Chondrocyte (in vitro differentiated cells): ENCODE measurements at places on chromosomes 2 and 18. TPM values are rescaled to one million over a fixed set of nuclear protein-coding genes. Genes with fewer than 3 reads are reported as not detected.

DNA sequence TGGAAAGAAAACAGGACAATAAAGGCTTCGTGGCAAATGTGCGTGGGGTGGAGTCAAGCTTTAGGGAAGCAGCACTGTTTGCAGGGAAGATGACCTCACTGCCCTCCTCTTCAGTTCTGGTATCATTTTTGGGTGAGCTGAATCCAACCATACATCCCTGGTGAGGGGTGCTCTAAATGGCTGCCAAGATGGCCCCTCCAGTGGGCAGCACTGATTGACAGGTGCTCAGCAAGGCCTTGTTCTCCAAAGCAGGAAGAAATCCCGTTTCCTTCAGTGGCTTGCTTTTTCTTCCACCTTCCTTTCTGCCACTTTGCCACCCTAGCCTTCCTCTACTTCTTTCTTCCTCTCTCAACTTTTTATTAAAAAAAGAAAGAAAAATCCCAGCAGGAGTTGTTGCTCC, 132.8 kb upstream of the SP5 start:
- no peak for DNase-seq
- H3K4me3 ChIP-seq, result no peak overlapping the region
- H3K36me3 ChIP-seq, result no peaks in the 10 kb centered on the region
- H3K4me1 ChIP-seq, result no peaks in the 10 kb centered on the region
- peaks cover 3% of the 10 kb centered on the region for H3K27me3 ChIP-seq

PGAP1 gene
- total RNA-seq, result 10.5 to 22.5 TPM (median 12.3 TPM) in 3 replicates

GRCh38 chr18:63447066-63447465, 24.8 kb upstream of the VPS4B start:
- H3K36me3 ChIP-seq, result no peaks in the 10 kb centered on the region
- no peak overlapping the region for H3K4me3 ChIP-seq
- H3K4me1 ChIP-seq, result peaks cover 15% of the 10 kb centered on the region

DNA sequence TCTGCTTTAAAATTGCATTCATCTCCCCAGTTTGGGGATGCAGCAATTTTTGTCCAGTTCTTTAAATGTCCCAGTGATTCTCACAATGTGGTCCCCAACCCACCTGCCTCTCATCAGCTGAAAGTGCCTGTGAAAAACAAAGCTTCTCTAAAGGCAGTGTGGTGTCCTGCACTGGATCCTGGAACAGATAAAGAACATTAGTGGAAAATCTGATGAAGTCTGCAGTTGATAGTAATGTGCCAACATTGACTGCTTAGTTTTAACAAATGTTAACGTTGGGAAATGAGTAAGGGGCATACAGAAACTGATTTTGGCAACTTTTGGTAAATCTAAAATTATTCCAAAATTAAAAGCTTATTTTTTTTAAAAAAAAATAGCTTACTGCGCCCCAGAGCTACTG, 9.3 kb downstream of the FZD5 start:
- no peak overlapping the region for H3K4me3 ChIP-seq
- peaks cover 10% of the 10 kb centered on the region for H3K27me3 ChIP-seq
- H3K4me1 ChIP-seq, result no peaks in the 10 kb centered on the region
- peaks cover 2% of the 10 kb centered on the region for H3K36me3 ChIP-seq

DNA sequence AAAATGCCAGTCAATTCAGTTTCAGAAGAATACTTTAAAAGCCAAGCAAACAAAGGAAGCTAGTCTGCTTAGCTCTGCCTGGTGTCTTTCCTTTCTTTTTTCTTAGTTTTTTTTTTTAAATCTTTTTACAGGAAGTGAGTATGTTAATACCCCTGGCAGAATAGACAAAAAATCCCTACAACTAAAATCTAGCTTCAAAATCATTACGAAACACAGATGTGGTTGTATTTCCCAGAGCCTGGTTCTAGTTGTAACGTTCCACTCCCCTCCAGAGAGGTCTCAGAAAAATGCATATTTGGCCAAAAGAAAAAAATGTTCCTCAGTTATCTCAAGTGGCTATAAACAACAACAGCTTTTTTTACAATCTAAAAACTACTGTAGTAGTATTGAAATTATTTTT, 202.1 kb upstream of the RND3 start:
- DNase-seq, result no peak
- no peak overlapping the region for H3K27ac ChIP-seq
- H3K4me3 ChIP-seq, result no peak overlapping the region
- H3K36me3 ChIP-seq, result no peaks in the 10 kb centered on the region
- no peaks in the 10 kb centered on the region for H3K27me3 ChIP-seq

GRCh38 chr2:10984418-10985135, 72.8 kb downstream of the KCNF1 start:
- H3K36me3 ChIP-seq, result no peaks in the 10 kb centered on the region
- H3K27ac ChIP-seq, result no peak overlapping the region
- no peak overlapping the region for H3K4me3 ChIP-seq
- H3K27me3 ChIP-seq, result peaks cover 4% of the 10 kb centered on the region

DNA sequence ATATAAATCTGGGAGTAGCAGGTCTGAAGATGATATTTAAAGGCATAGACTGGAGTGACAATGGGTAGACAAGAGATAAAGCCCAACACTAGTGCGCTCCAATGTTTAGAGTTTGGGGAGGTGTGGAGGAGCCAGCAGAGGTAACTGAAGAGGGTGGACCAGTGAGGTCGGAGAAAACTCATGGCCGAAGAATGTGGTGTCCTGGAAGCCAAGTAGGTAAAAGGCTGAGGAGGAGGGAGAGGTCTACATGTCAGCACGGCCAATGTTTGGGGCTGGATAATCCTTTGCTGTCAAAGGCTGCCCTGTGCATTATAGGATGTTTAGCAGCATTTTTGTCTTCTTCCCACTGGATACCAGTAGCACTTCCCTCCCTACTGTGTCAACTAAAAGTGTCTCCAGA, 78.8 kb upstream of the KCNE4 start:
- no peaks in the 10 kb centered on the region for H3K36me3 ChIP-seq
- H3K4me3 ChIP-seq, result no peak overlapping the region
- H3K4me1 ChIP-seq, result peaks cover 12% of the 10 kb centered on the region
- no peak overlapping the region for H3K27ac ChIP-seq
- no peaks in the 10 kb centered on the region for H3K27me3 ChIP-seq

CYP1B1 gene
- total RNA-seq, result 60.6 to 135 TPM (median 133 TPM) in 3 replicates

DNA sequence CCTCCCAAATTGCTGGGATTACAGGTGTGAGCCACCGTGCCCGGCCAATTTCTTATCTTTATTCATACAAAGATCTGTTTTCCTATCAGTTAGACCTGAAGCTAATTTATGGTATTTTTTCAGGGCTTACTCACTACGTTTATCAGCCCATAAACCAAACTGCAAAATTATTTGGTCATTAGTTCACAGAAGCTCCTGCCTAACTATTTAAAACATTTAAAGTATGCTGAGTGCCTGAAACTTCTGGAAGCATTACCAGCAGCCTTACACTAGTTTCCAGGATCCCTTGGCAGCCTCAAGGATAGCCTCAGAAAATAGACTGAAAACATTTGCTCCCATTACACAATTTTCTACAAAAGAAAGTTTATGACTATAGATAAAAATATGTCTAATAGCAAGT, 68.8 kb downstream of the GALNT13 start:
- no peak overlapping the region for H3K4me3 ChIP-seq
- H3K4me1 ChIP-seq, result no peaks in the 10 kb centered on the region
- H3K27ac ChIP-seq, result no peak overlapping the region
- H3K27me3 ChIP-seq, result peaks cover 2% of the 10 kb centered on the region

PARD3B gene
- total RNA-seq, result 24.3 to 39.6 TPM (median 24.9 TPM) in 3 replicates

SLC30A3 gene
- 0.17 to 0.31 TPM in 2 of 3 replicates, not detected in the other for total RNA-seq

GRCh38 chr2:155033652-155034051, 335.2 kb downstream of the KCNJ3 start:
- H3K27ac ChIP-seq, result no peak overlapping the region
- no peak for DNase-seq
- H3K36me3 ChIP-seq, result no peaks in the 10 kb centered on the region
- H3K4me3 ChIP-seq, result no peak overlapping the region
- H3K27me3 ChIP-seq, result peaks cover 2% of the 10 kb centered on the region

- H3K27me3 ChIP-seq, result no peaks in the 10 kb centered on the region
- DNase-seq, result no peak
- H3K27ac ChIP-seq, result no peak overlapping the region
Observed at GRCh38 chr2:10279472-10279870, 23.2 kb upstream of the HPCAL1 start.

DNA sequence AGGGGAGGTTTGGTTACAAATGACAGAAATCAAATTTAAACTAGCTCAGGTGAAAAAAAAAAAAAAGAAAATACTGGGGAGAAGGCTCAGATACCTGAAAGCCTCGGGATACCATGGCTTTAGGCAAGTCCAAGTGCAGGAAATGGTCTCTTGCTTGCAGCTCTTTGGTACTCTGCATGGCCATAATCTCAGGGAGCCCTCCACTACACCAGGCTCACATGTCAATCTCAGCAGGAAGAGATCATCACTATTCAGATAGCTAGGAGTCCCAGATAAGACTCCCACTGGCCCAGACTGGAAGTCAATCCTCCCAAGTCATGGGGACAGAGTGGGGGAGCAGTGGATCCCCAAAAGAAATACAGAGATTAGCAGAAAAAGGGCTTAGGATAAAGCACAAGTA, 64.8 kb upstream of the RALBP1 start:
- DNase-seq, result no peak
- no peaks in the 10 kb centered on the region for H3K27me3 ChIP-seq
- H3K36me3 ChIP-seq, result peaks cover 5% of the 10 kb centered on the region
- H3K4me1 ChIP-seq, result peaks cover 25% of the 10 kb centered on the region
- H3K4me3 ChIP-seq, result no peak overlapping the region

- no peaks in the 10 kb centered on the region for H3K4me1 ChIP-seq
- peaks cover 7% of the 10 kb centered on the region for H3K36me3 ChIP-seq
- H3K4me3 ChIP-seq, result no peak overlapping the region
- H3K27me3 ChIP-seq, result no peaks in the 10 kb centered on the region
- no peak overlapping the region for H3K27ac ChIP-seq
Observed at GRCh38 chr2:175062787-175063585, 57.8 kb upstream of the CHN1 start.

DNA sequence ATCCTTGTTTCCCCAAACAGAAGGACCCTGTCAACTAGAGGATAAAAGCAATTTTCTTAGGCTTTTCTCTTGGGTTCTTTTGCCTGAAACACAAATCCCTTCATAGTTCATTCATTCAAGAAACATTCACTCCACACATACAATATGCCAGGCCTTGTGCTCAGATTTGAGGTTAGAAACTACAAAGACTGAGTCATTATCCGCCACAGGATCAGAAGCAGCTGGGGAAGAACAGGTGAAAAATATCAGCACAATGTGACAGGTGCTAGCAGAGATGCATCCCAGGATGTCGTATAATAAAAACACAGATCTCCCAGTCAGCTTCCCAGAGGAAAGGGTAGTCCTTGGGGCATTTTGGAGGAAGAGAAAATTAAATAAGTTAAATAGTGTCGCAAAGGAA, 172.4 kb downstream of the LRATD1 start:
- H3K4me3 ChIP-seq, result no peak overlapping the region
- H3K27me3 ChIP-seq, result no peaks in the 10 kb centered on the region
- H3K36me3 ChIP-seq, result no peaks in the 10 kb centered on the region
- DNase-seq, result no peak

DNA sequence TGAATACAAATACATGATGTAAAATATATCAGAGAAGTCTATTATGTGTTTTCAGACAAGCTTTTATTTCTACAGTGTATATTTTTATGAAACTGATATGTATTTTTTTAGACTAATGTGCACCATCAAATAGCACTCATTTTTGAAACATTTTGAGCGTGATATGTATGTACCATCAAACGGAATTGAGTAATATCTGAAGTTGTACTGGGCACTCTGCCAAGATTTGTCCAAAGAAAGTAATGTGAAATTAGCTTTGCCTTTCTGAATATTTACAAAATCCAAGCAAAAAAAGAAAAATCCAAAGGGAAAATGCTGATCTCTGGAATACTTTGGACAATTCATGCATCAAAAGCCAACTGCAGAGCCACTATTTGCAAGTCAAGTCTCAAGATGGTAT, 972.0 kb downstream of the DPP10 start:
- no peaks in the 10 kb centered on the region for H3K36me3 ChIP-seq
- no peak overlapping the region for H3K4me3 ChIP-seq
- H3K4me1 ChIP-seq, result no peaks in the 10 kb centered on the region
- DNase-seq, result no peak
- H3K27me3 ChIP-seq, result no peaks in the 10 kb centered on the region

GRCh38 chr18:63319383-63320122, at the start of gene BCL2:
BCL2 (minus strand) TSS chr18:63319769.
- H3K27ac ChIP-seq, result peak within 1 kb of the TSS; percentile 84
- H3K4me1 ChIP-seq, result peaks cover 45% of the 10 kb centered on the region
- H3K27me3 ChIP-seq, result no peaks in the 10 kb centered on the region
- no peaks in the 10 kb centered on the region for H3K36me3 ChIP-seq
- DNase-seq, result no peak

DNA sequence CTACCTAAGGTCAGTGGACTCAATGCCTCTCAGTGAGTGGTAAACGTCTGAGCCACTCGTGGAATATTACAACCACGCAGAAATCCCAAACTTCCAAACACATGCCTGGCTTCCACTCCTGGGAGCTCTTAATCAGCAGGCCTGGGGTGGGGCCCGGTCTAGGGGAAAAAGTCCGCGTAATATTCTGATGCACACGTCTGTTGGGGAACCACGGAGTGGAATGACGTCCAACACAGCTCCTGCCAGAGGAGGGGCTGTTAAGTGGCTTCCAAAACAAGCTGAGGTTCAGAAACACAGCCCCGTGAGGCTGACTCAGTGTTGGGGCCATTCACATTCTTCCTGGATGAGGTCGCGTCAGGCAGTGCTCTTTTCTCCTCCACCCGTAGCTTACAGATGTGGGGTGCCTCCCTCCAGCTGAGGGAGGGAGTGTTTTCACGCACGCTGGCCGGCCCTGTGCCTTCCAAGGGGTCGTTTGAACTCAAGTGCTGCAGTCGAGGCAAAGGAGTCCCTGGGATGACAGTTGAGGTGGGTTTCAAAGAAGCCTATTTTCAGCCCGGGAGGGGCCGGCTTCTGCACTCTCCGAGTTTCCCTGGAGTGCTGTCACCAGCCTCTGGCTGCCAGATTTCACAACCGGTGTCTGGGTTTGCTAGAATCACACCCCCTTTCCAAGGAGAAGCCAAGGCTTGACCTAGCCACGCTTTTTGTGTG, 73.1 kb downstream of the ACKR3 start:
- peaks cover 39% of the 10 kb centered on the region for H3K4me1 ChIP-seq
- DNase-seq, result no peak
- H3K27ac ChIP-seq, result peak overlapping the region; percentile 96
- H3K36me3 ChIP-seq, result no peaks in the 10 kb centered on the region
- H3K27me3 ChIP-seq, result no peaks in the 10 kb centered on the region
- no peak overlapping the region for H3K4me3 ChIP-seq

AQP12A gene
- total RNA-seq, result not detected in 3 replicates

NT5DC4 gene
- total RNA-seq, result not detected in 3 replicates

NTSR2 gene
- not detected in 3 replicates for total RNA-seq

DNA sequence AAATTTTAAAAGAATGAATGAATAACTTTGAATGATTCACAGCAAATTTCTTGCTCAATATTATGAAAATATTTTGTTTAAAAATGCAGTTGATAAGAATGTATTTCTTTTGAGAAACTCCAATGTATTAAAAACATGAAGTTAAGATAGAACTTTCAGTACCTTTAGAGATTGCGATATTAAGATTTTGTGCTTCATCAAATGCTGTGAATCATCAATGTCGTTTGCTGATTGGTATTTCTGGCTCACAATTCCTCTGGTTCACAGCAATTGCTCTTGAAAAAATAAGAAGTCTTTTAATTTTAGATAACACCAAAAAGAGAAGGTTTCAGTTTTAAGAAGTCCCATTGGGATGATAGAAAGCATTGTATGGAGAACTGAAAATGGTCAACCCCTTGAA, 228.7 kb downstream of the IKZF2 start:
- DNase-seq, result no peak
- no peak overlapping the region for H3K27ac ChIP-seq
- no peak overlapping the region for H3K4me3 ChIP-seq
- no peaks in the 10 kb centered on the region for H3K4me1 ChIP-seq
- peaks cover 2% of the 10 kb centered on the region for H3K36me3 ChIP-seq
- no peaks in the 10 kb centered on the region for H3K27me3 ChIP-seq

GRCh38 chr2:15761056-15761455, 169.4 kb downstream of the DDX1 start:
- H3K4me1 ChIP-seq, result peaks cover 5% of the 10 kb centered on the region
- peaks cover 17% of the 10 kb centered on the region for H3K27me3 ChIP-seq
- no peak overlapping the region for H3K27ac ChIP-seq
- no peak overlapping the region for H3K4me3 ChIP-seq
- no peaks in the 10 kb centered on the region for H3K36me3 ChIP-seq
